K562 (cell line): ENCODE measurements at places on chromosomes 5 and 9. TPM values are rescaled to one million over a fixed set of nuclear protein-coding genes. Genes with fewer than 3 reads are reported as not detected.

The TMOD1 gene
- total RNA-seq = 29.3 and 34.7 TPM in 2 replicates

DNA sequence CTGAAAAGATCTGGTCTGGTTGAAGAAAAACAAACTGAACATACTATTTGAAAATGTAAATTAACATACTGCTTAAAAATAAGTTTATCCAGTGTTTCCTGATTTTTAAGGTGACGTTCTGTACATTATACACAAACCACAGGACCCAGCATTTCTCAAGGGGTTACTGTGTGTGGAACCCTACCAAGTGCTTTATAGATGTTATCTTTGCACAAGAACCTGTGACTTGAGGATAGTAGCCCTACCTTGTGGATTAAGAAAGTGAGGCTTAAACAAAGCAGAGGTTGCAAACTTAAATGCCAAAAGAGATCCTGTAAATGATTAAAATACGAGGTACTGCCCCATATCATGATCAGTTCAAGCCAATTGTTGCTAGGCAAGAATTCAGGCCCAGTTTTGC, 4.7 kb downstream of the KLF9 start:
- DNase-seq = no peak

DNA sequence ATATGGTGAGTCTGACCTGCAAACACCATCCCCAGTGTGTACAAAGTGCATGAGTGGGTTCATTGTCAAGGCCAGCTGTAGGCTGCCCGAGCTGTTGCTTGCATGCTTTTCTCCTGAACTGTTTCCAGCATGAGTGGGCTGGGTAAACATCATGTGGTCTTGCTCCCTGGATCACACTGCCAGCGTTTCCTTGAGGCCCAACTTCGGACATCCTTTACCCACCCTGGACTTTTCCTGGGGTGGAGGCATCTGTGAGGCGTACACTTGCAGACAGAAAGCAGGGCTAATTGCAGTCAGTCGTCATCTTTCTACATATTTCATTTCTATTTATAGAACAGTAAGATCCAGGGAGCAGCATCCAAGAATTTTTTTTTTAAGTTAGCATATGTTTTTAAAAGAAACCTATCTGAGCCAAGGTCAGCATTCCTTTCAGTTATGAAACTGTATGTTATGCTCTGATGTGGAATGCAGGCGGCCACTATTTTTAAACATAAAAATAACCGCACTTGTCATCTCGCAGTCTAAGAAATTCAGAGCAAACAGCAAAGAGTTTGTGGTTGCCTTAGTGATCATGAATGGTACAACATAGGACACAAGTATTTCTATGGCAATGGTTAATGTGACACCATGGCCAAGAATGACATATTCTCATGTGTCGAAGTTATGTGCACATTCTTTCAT, 106.5 kb upstream of the DMRT1 start:
- no peak for DNase-seq

DNA sequence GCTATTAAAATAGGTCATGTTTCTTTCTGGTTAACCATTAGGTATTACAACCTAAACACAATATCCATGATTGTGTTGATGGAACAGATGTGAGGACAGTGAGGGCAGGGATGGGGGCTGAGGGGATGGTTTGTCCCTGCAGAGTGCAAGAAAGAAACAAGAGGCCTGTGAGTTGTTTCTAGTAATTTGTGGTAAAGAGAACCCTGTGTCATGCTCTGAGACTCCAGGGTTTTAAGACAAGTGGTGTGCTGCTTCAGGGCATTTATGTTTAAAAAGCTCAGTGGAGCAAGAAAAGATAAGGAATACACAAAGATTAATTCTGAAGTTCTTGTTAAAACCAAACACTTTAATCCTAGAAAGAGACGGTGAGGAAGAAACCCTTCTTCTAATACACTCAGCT, 656.5 kb downstream of the TLE1 start:
- no peak for DNase-seq

The ROR2 gene
- total RNA-seq = 33.6 and 33.8 TPM in 2 replicates

The FGFR4 gene
- 32.2 and 35.4 TPM in 2 replicates for total RNA-seq

DNA sequence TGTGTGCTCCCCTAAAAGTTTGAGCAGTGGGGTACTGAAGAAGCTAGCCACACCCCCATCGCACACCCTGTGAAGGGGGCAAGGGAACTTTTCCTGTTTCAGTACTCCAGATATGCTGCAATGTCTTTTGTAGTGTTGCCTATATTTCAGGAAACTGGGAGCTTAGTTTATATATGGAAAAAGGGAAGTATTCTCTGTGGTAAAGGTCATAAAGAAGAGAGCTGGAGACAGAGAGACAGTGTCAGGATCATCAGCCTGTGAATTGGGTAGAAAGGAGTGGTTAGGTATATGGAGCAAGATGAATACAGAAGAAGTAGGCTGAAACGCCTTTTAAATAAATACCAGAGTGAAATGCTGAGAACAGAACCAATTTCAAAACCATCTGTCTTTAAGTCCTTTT, 82.2 kb upstream of the C9orf72 start:
- DNase-seq = no peak

DNA sequence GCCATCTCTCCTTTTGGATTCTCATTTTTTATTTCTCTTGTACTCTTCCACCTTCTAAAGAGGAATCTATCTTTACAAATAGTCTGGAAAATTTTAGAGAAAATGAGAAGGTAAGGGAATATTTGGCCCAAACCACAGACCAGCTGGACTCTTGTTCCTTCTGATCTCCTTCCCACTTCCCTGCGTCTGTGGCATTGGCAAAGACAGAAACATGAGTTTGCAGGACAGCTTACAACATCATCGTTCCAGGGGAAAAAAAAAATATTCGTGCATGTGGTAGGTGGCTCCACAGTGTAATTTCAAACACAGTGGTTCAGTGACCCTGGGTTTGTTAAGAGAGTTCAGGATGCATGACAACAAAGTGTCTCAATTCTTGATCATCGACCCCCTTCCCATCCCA, 755.0 kb downstream of the DNAH5 start:
- no peak for DNase-seq

GRCh38 chr5:75235711-75236110, 967 bp downstream of the ANKRD31 start:
- DNase-seq = no peak

DNA sequence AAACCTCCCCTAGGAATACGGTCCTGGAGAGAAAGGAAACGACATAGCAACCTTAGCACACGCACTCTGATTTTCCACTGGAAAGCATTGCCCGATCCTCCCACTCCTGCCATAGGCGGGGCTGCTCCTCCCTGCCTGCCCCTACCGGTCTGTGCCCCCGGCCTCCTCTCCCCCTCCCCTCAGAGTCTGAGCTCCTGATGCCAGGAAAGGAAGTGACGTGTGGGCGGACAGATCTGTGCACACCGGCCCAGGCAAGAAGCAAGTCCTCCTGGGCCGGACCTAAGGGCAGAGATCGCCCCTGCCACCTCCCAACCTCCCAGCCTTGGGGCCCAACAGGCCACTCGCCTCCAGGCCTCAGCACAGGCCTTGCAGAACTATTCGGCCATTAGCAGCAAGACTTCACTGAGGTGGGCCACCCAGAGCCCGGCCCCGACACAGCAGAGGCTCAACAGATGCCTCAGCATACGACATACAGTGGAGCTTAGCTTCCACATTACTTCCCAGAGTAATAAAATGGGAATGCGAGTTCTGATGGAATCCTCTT, 7.2 kb downstream of the NINJ1 start:
- DNase-seq = no peak

DNA sequence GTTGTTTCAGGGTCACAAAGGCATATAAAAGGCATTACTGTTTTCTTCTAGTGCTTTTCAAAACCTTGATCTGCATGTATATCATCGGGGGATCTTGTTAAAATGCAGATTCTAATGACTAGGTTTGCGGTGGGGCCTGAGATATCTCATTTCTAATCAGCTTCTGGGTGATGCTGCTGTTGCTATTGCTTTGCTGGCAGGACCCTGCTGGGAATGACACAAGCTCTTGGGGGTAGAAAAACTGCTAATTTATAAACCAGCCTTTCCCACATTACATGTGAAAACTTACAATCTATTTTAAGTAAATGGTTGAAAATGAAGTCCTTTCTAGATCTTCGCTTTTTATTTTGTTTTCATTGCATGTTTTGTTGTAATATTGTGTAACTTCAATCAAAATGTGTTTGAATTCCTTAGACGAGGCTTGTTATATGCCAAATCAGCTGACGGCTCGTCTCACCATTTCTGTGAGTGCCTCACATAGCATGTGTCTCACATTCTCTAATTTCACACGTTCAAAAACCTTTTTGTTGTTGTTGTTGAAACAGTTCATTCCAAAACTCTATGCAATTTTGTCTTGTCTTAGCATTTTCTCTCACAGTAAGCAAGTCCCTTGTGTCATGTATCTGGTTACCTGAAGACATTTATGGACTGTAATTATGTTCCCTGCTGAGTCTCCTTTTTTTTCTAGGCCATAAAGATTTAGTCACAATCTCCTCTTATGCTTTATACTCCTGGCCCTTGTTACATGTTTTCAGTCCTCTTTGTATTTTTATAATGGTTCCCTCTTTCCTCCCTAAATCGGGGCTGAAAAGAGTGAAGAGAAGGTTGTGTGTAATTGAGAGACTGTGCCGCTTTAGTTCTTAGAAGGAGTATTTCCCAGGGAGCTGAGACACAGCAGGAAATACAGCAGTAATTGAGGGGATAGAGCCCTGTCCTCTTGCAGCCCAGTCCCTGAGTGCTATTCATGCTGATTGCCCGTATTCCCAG, 521.0 kb upstream of the SEMA6A start:
- DNase-seq = no peak

The GLRA1 gene
- not detected in 2 replicates for total RNA-seq

The SLC6A19 gene
- total RNA-seq = 1.3 and 1.6 TPM in 2 replicates

DNA sequence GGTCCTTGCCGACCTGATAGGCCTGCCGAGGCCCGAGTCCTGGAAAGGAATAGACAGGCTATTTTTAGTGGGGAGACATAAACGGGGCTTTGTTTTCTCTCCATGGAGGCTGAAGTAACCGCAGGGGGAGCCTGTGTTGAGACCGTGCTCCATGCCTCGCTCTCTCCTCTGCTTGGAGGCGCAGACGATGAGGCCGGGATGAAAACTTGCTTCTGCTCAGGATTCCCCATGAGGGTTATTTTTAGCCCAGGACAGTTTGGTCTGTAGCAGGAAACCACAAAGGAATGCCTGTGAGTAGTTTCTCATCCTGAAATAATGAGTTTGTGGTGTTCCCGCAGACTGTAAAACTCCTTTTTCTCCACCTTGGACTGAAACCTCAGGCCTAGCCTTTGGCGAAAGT, 81.9 kb upstream of the RARS1 start:
- no peak for DNase-seq

DNA sequence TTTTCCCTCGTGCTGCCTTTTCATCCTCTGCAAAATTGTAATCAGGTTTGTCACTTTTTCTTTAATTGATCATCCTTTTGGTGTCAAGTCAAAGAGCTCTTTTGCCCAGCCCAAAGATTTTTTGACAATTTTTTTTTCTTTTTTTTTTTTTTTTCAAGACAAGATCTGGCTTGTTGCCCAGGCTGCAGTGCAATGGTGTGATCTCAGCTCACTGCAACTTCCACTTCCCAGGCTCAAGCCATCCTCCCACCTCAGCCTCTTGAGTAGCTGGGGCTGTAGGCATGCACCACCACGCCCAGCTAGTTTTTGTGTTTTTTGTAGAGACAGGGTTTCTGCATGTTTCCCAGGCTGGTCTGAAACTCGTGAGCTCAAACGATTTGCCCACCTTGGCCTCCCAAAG, 36.7 kb downstream of the CDK7 start:
- no peak for DNase-seq

DNA sequence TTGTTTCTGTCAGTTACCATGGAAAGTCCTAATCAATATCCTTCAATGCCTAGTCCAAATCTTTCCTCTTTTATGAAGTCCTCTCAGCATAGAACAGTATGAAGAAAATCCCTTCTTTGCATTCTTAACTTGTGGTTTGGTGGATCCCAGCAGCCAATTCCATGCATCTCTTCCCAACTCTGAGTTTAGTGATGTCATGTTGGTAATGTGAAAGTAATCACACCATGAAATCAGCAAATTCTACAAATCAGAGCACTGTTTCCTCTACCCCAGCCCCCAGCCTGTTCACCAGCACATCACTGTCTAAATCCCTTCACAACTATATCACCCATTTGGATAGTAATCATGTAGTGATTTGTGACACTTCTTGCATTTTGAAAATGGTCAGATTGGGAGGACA, 4.7 kb upstream of the C1QTNF2 start:
- DNase-seq = no peak

The GFI1B gene
- 73.4 and 75.7 TPM in 2 replicates for total RNA-seq

The IFNA8 gene
- total RNA-seq = not detected in 2 replicates

The CDKN2B-AS1 gene
- 0.09 TPM in 1 of 2 replicates, not detected in the other for total RNA-seq

GRCh38 chr5:156543348-156544145, 216.6 kb downstream of the SGCD start:
- DNase-seq = no peak

GRCh38 chr5:97538912-97539311, 355.9 kb upstream of the RIOK2 start:
- no peak for DNase-seq

DNA sequence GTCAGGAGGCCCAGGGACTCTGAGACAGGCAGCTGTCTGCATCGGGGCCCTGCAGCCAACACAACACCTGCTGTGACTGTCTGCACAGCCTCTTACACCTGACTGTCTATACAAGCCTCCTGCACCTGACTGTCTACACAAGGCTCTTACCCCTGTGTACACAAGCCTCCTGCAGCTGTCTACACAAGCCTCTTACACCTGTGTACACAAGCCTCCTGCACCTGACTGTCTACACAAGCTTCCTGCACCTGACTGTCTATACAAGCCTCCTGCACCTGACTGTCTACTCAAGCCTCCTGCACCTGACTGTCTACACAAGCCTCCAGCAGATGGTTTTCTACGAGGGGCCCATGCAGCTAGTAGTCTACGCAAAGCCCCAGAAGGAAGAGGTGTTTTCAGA, 18.6 kb downstream of the IRX2 start:
- DNase-seq = no peak

The RFESD gene
- total RNA-seq = 128 and 129 TPM in 2 replicates

DNA sequence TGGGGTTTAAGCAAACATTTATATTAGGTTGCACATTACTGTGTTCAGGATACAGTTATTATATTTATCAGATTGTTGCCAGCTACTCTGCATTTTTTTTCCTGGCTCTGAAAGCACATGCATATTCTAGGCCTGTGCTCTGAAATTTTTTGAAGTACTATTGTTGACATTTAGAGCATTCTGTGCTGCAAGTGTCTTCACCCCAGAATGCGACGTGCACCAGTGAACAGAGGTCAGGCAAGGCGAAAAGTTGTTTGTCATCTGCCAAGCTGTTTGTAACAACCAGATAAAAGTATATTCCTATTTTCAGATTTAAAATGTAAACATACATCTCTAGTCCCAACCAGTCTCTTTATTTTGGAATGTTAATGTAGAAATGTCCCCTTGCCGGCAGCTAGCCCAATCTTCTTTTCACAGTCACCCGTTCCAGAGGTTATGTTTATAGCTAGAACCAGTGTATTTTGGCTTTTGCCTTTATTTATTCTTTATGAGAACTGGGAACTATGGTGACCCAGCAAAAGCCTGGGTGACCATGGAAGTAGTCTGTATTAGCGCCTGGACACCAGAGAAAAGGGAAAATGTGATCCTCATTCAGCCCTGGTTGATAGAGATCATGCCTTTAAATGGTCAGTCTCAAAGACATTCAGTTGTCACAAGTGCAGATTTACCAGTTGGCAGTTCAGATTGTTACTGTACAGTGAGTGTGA, 84.6 kb downstream of the NDUFAF2 start:
- no peak for DNase-seq
